Mucosa of descending colon (tissue), 3 donors: ENCODE measurements at places on chromosomes 4 and X.
A peak's percentile ranks its signal among the peaks of the same experiment; 100 is the strongest.

GRCh38 chrX:137848266-137848905 lies 282.5 kb downstream of the ZIC3 start:
- DNase-seq = no peak

- DNase-seq = no peak
These were observed 404.0 kb downstream of the PPARGC1A start for GRCh38 chr4:23485801-23486200.

DNA sequence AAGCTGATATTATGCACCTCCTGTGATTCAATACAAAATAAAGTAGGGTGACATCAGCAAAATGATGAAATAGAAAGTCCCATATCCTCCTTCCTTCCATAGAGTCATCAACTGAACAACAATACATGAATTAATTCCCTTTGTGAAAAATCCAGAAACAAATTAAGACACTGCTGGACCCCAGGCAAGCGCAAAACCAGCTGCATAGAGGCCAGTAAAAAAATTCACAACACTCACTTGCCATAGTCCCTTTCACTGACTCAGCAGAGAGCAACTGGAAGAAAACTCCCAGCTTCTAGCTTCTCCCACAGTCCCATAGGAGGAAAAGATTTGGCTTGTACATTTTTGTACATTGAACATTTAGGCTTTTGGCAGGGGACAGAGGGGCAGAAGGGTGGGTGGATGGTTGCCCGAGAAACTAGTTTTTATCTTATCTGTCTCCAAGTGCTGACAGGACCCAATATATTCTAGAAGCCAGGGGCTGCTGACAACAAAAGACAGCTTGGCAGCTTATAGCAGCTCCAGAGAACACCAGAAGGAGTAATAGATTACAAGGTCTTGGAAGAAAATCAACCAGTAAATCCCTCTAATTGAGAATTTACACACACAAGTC lies 124.6 kb downstream of the NDST3 start:
- DNase-seq = no peak

- peak; percentile 6 for DNase-seq
These were observed 11.2 kb downstream of the APELA start for GRCh38 chr4:164888096-164888715.

DNA sequence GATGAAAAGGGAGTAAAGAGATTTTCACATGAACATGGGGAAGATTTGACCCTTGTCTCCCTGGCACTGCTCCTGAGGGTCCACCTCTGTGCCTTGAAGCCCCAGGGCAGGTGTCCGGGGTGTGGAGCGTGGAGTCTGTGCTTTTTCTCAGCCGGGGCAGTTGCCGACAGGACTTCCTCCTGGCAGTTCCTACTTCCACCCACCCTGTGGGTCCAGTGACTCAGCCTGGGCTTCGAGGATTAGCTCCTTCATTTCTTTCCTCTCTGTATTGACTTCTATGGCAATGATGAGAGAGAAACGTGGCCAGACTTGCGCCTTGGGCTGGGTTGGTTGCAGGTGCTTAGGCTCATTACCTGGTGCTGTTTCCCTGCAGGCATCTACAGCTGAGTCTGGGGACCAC lies 35.9 kb upstream of the CLCN4 start:
- DNase-seq = no peak

DNA sequence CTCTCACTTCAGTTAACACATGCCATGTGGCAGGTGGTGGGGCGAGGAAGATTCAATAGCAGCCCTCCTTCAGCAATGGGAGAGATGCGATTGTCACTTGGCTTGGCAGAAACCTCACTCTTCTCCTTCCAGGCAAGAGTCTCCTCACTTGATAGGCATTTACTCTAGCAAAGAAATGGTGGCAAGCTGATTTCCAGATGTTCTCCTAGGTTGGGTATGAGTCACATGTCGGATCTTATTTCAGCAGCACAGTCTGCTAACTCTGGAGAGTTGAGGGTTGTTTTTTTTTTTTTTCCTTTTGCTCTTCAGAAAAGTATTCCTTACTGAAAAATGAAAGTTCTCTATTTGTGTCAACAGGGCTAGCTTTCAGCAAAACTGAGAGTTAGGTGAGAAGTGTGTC lies 119.5 kb upstream of the CHRDL1 start:
- DNase-seq = no peak

DNA sequence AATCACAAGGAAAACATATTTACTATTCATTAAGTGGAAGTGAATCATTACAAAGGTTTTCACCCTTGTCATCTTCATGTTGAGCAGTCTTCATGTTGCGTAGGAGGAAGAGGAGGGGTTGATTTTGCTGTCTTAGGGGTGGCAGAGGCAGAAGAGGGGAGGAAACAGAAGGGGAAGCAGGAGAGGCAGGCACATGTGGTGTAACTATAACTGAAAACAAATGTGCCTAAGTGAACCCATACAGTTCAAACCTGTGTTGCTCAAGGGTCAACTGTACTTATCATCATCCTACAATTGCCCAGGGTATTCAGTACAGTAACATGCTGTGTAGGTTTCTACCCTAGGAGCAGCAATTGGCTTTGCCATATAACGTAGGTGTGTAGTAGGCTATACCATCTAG lies 47.2 kb downstream of the SYNPO2 start:
- DNase-seq = no peak

- DNase-seq = no peak
These were observed 76.1 kb upstream of the IRF2 start for GRCh38 chr4:184550476-184550875.

DNA sequence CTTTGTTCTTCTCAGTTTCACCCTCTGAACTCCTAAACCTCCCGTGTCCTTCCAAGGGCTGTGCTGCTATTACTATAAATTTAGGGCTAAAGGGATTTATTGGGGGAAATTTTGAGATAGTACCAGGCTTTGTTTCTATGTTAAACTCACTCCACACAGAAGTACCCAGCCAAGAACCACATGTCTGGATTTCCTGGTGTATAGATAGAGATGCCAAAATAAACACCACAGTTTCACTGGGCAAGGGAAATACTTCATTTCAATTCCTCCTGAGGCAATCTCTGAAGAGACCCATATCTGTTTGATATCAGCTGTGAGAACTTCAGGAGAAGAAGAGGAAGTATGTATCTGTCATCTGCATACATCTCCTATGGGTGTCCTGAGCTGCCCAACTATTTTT lies 21.7 kb upstream of the CLNK start:
- no peak for DNase-seq

DNA sequence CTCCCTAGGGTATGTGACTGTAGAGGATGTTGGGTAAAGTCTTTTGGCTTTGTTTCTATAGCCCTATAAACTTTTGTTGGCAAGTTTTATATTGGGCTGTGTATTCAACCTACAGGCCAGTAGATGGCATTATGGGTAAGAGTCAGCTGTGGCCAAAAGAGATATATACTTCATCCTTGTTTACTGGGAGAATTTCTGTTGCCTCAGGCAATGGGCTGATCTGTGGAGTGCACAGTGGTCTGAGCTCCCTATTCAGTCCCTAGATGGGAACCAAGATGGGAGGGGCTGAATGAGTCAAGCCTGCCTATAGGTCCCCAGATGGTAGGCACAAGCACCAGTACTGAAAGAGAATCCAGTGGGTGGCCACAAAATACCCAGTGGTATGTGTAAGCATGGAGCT lies 580.6 kb downstream of the EPHA5 start:
- no peak for DNase-seq

- DNase-seq = no peak
These were observed 105.8 kb downstream of the CHIC1 start for GRCh38 chrX:73668779-73669178.

- DNase-seq = no peak
These were observed 90.9 kb upstream of the LNX1 start for GRCh38 chr4:53682196-53682595.

- DNase-seq = no peak
These were observed 131.7 kb downstream of the SPCS3 start for GRCh38 chr4:176451443-176451842.

DNA sequence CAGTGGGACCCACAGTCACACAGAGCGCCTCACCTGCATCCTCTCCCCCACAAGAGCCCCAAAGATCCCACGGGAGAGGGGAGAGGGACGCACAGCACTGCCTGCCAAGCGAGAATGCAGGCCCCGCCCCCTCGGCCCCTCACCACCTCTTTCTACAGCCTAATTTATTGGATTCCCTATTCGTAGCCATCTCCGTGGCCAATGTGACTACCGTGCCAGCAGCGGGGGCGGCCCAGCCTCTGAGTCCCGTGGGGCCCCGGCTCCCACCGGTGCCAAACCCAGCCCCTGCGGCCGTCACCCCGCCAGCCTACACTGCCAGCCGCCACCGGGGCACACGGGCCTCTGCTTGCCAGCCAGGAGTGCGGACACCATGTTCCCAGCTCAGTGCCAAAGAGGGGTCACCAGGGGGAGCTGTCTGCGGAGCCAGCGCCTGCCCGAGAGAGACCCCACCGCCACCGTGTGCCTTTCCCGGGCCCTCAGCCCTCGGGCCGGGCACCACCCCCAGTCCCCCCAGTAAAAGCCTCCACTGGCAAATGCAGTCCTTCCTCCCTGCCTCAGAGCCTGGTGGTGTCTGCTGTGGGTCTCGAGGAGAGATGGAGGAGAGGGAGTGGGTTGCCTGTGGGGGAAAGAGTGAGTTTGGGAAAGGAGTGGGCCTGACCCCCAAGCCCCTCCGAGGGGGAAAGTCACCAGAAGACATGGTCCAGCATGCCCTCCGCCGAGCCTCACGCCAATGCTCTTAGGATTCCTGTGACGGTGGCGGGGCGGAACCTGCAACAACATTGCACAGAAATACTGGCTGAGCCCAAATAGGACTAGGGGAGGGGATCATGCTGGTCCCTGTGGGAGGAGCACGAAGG lies 19.6 kb upstream of the PLXNB3 start:
- DNase-seq = no peak

GRCh38 chrX:106874075-106874474 lies 29.1 kb downstream of the RIPPLY1 start:
- DNase-seq = no peak
